ENCODE measurements at places on chromosomes 16 and 17.

GRCh38 chr16:23206986-23207385 lies 24.4 kb downstream of the SCNN1G start:
- DNase-seq: no peak

- DNase-seq: no peak
Observed at GRCh38 chr17:82837586-82838320, 2.1 kb downstream of the ZNF750 start.

DNA sequence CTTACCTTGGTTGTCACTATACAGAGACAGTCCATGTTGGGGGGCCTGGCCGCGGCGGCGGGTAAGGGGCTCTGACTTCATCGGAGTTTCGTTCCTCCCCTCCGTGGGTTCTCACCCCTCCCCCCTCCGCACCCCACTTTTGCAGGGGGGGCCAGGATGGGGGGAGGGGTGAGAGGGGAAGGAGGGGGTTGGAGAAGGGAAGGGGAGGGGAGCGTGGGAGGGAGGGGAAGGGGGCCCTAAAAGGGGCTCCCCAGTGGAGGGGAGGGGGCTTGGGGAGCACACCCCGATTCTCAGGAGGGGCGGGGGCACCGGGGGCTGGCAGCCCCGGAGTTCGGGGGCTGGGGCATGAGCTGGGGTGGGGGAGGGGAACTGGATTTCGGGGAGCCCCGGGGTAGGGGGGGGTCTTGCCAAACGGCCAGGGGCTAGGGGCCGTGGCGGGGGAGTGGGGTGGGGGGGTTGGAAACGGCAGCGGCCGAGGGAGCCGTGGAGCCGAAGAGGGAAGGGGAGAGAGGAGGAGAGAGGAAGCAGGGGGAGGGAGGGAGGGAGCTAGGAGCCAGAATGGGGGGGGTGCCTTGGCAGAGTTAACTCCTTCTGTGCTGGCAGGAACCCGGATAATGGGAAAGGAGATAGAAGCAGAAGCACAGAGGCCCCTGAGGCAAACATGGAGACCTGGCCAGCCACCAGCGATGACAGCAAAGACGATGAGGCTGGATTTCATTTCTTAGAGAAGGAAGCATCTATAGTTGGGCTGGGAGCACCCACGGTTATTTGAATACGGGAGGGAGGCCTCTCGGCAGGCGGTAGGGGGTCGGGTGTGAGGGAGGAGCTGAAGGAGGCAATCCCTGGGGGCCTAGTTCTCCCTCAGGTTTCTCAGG lies 2.3 kb downstream of the DLG4 start:
- DNase-seq: peak; percentile 71

DNA sequence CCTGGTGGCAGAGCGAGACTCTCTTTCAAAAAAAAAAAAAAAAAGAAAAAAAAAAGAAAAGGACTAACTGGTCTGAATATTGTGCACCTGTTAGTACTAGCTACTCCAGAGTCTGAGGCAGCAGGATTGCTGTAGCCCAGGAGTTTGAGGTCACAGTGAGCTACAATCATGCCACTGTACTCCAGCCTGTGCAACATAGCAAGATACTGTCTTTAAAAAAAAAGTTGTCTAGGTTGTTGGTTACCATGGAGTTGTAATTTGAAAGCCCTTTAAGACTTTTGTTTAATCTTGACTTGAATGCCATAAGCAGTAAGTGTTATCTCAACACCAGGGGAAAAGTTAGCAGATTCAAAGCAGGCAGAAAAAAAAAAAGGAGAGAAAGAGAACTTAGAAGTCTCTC lies 10.9 kb upstream of the C16orf54 start:
- DNase-seq: no peak

DNA sequence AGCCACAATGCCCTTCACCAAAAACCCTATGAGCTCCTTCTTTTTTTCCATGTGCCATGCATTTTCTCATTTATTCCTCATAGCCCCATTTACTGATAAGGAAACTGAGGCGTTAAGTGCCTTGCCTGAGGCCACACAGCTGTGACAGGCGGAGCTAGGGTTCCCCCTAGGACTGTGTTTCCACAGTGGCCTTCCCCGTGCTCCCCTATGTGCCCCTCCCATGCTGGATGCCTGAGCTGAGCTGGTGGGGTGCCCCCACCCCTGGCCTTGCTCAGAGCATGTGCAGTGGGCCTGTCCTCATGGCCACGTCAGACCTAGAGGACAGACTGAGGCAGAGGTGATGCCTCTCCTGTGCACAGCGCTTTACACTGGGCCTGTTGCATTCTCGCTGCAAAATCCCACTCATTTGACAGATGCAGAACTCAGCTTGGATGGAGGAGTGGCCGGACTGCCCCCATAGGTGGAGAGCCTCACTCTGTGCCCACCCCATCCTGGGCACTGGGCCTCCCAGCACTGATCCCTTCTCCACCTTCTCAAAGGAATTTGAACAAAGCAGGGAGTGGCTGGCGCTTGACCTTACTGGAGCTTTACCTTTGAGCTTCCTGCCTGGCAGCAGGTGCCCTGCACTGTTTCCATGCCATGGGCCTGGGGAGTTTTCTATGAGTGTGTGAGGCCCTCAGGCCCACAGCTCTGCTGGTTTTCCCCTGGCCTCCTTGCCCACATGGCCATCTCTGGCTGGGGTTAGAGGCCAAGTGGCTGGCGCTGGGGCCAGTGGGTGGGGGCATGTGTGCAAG lies 2.6 kb downstream of the MAP2K3 start:
- peak; percentile 66 for DNase-seq

DNA sequence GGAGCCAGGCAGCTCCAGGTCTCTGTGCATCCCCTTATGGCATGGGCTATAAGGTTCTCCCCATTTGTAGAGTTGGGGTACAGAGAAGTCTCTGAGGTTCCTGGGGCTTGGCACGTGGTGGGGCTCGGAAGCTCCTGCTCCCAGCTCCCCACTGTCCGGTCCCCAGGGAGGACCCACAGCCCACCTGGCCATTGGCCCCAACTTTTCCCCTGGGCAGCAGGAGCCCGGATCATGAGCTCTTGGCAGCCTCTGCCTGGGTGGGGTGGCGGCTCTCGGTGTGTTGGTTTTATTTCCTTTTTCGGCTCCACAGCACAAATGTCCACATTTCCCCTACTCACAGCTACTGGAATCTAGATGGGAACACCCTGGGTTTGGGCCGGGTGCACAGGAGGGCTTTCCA lies 30.5 kb downstream of the GSE1 start:
- no peak for DNase-seq

DNA sequence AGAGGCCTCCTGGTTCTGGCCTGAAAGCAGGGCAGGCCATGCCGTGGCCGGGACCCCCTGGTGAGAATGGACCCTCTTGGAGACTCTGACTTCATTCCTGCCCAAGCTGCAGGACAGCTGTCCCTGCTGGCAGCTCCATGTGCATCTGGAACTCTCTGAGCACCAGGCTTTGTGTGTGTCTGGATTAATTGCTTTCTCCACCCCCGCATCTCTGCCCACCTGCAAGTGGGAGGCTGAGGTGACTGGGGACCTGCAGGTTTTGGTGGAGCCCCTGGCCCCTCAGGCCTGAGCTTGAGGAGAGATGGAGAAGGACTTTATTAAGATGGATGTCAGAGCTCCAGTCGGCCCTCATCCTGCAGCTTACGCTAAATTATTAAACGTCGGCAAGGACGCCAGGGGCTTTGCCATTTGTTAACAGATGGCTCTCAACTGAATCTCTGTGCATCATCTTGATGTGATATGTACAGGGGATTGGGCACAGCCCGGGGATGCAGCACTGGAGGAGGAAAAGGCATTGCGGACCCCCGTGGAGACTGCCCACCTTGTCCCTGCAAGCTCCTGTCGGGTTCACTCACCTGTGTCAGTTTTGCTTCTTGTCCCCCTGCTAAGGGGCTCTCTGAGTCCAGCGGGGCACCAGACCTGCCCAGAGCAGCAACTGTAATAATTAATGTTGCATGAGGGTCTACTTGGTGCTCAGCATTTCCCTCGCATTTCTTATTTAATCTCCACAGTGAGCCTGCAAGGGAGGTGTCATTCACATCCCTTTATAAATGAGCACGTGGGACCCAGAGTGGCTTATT lies 154.1 kb upstream of the RPL38 start:
- no peak for DNase-seq

DNA sequence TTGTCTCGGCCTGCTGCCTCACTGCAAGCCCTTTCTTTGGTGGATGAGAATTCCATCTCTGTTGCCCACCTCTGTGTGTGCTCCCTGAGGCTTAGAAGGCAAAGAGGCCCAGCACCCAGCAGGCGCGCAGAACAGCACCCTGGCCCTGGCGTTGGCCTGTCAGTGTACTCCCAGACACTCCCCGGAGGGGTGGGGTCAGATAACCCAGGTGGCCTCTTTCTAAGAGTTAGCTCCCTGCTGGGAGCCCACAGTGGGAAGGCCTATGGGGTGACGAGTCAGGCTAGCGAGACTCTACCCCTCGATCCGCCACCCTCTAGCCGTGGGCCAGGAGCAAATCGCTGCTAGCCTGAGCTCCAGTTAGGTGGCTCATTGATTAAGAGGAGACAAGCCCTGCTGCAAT lies 38.1 kb downstream of the SRL start:
- DNase-seq: no peak

DNA sequence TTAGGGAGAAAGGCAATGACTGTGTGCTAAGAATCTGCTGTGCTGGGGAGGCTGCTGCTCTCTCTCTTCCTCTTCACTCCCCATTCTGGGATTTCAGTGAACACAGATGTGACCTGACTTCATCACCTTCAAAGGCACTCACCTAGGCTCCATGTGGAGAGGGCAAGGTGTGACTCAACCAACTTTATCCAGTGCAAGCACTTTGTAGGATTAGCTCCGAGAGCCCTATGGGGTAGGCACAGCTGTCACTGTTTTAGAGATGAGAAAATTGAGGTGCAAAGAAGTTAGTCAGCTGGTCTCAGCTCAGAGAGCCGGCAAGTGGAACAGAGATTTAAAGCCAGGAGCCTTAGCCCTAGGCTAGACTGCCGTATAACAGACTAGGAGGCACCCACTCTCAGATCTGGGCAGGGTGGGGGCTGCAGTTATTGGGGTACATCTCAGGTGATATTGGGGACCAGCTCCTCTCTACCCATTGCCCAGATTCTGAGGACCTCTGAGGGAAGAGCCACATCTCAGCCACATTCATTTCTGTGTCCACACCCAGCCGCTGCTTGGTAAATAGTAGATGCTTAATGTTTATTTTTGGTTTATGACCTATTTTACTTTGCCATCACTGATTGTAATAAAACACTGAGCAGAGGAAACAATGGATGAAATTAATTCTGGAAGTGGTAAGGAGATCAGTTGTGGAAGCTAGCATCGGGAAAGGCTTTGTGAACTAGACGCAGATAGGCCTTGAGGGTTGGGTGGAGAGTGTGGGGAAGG lies 138.8 kb downstream of the CCDC182 start:
- no peak for DNase-seq

- DNase-seq: no peak
Observed at GRCh38 chr17:11239379-11239970, 1.5 kb upstream of the SHISA6 start.

DNA sequence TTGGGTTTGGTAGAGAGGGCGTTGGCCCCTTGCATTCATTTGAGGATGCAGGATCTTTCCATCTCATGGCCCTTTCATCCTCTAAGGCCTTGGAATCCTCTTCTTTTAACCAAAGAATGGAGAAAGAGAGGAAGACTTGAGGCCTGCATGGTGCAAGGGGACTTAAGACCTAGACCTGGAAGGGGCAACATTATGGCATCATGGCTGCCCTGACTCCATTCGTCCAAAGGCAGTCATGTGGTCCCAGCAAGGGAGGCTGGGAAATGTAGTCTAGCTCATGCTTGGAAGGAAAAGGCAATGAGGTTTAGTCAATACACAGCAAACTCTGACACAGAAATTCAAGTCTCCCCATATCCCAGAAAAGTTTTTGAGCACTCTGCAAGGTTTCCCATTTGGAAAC lies 30.7 kb upstream of the CDRT4 start:
- DNase-seq: no peak

DNA sequence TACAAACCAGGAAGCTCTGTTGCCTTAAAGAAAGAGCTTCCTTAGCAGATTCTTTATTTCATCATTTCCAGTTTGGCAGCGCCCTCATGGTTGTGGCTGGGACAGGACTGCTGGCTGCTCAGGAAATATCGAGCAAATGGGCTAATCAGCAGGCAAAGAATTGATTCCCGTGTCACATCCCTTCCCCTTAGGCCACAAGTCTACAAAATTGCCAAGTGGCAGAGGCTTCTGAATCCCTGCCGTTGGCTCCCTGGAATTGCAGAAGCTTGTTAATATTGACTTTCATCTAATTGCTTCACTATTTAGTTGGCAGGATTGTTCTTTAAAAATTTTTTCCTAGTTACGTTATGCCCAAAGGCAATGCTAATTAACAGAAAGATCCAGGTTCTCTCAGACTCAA lies 456.3 kb upstream of the ERCC4 start:
- DNase-seq: no peak

GRCh38 chr16:55325080-55325447 lies 1.1 kb downstream of the IRX6 start:
- DNase-seq: no peak

GRCh38 chr17:66040402-66040801 lies 151.5 kb downstream of the CEP112 start:
- DNase-seq: no peak

DNA sequence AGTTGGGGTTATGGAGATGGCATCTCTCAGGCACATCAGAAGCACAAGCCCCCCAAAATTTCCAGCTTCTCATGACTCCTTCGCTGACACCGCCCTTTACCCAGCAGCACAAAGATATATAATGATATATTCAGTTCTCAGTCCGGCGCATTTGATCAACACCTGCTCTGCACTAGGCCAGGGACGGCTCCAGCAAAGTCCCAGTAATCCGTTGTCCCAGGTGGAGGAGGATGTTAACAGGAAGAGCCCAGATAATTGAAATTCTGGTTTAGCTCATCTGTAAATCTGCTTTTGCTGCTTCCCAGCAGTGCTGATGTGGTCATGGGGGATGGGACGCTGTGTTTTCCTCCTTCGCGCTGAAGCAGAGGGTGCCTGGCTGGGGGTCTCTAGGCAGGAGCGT lies 131.5 kb downstream of the OR1D5 start:
- DNase-seq: no peak

- DNase-seq: no peak
Observed at GRCh38 chr16:67441271-67441753, 10.4 kb downstream of the HSD11B2 start.

DNA sequence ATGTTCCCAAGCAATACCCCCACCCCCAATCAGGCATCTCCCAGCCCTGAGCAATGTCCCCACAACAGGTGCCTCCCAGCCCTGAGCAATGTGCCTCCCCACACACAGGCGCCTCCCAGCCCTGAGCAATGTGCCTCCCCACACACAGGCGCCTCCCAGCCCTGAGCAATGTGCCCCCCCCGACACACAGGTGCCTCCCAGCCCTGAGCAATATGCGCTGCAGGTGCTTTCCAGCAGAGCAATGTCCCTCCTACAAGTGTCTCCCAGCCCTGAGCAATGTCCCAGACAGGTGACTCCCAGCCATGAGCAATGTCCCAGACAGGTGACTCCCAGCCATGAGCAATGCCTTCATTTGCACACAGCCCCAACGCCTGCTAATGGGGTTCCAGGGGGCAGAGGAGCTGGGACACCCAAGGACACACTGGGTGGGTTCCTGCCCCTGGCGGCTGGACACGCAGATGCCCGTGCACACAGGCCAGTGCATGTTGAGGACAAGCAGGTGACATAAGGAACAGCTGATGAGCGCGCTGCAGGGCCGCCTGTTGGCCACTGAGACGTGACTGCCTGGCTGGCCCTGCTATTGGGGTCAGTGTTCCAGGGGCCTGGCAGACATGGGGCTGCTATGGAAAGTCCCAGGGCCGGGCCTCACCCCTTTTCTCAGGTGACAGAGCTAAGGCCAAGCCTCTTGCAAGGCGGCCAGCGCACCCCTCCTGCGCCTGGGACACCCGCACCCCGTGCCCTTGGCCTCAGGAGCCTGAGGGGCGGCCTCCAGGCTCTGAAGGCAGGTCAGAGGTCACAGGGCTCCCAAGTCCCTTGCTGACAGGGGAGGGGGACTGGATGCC lies 26.9 kb upstream of the PABPN1L start:
- no peak for DNase-seq

- DNase-seq: no peak
Observed at GRCh38 chr16:6482696-6483468, 849.8 kb upstream of the RBFOX1 start.
